GM13976 (cell line): ENCODE measurements at places on chromosomes 3 and 15.

DNA sequence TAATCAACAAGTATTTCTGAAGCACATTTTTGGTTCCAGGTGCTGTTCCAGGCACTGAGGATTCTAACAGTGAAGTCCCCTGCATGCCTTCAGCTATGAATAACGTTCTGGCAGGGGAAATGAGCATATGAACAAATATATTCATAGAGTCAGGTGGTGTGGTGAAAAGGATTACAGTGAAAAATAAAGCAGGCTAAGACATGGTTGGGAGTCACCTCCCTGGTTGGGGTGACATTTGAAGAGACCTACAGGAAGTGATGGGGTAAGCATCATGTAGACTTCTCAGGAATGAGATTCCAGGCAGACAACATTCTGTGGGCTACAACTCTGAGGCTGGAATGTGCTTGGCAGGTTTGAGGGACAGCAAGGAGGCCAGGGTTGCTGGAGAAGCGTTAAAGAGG lies 15.0 kb downstream of the FRMD4B start:
- DNase-seq = no peak

DNA sequence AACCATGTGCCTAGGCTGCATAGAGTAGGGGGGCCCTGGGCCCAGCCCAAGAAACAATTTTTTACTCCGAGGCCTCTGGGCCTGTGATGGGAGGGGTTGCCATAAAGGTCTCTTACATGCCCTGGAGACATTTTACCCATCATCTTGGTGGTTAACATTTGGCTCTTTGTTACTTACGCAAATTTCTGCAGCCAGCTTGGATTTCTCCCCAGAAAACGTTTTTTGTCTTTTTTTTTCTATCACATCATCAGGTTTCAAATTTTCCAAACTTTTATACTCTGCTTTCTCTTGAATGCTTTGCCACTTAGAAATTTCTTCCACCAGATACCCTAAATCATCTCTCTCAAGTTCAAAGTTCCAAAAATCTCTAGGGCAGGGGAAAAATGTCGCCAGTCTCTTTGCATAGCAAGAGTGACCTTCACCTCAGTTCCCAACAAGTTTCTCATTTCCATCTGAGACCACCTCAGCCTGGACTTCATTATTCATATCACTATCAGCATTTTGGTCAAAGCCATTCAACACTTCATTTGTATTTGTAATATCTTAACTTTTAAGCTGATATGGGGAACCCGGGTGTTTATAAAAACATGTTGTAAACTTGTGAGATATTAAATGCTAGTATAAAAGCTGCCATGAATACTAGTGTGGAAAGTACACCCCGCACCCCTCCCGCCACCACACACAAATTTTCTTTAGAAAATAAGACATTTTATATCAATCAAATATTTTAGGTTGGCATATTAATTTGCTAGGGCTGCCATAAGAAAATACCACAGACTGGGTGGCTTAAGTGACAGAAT lies 56.0 kb upstream of the PLSCR4 start:
- no peak for DNase-seq

DNA sequence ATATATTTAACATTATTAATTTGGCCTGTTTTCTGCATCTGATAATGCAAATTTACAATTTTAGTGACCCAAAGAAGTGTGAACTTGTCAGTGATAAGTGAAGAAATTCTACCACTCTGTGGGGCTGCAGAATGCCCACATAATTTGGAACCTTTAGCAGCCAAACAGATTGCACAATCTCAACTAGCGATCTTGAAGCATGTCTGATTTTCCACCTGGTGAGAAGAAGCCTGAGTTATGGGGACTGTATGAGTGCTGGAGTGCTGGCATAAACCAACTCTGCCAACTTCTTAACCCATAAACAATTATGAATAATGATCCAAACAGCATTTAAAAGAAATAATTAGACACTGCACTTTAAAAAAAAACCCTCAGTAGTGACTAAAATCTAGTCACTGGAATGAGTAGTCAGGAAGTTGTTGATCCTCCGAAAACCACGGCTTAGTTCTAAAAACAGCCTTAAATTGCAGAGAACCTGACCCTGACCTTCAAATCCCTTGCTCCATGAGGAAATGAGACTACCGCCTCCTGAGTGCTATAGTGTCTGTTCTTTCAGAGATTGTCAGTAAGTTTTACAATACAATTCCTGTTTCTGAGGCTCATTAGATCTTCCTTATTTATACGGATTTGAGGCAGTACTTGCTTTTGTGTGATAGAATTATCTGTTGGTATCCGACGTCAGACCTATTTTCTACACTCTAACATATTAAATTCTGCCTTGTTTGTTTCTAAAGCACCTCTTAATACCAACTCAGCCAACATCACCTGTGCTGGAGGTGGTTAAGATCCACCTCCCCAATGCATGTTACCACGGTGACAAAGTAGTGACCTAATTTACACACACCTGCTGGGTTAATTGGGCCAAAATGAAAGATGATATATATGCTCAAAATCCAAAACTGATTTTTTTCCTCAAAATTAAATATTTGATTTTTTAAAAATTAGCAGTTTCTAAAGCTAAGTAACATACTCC lies 267.7 kb downstream of the ZBTB20 start:
- DNase-seq = no peak

- DNase-seq = no peak
These were observed 755.1 kb downstream of the ZPLD1 start for GRCh38 chr3:103189941-103190340.

- peak; percentile 51 for DNase-seq
These were observed 317.2 kb upstream of the PROK2 start for GRCh38 chr3:72102112-72102616.

DNA sequence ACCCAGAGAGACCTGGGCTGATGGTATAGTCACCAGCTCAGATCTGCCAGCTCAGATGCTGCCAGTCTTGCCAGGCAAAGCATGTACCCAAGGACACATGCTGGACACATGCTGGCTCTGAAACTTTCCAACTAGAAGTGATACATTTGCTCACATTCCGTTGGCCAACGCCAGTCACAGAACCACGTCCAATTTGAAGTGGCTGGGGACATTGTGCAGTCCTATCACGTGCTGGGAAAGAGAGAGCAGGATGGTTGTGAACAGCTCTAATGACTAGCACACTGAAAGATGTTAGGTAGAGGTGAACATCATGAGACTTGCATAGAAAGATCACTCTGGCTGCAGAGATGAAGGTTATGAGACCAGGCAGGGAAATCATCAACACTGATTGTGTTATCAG lies 308.5 kb upstream of the ROPN1 start:
- no peak for DNase-seq

- DNase-seq = no peak
These were observed 174.2 kb downstream of the NEK10 start for GRCh38 chr3:27194861-27195483.

GRCh38 chr3:72234391-72234790 lies 449.4 kb upstream of the PROK2 start:
- DNase-seq = no peak

DNA sequence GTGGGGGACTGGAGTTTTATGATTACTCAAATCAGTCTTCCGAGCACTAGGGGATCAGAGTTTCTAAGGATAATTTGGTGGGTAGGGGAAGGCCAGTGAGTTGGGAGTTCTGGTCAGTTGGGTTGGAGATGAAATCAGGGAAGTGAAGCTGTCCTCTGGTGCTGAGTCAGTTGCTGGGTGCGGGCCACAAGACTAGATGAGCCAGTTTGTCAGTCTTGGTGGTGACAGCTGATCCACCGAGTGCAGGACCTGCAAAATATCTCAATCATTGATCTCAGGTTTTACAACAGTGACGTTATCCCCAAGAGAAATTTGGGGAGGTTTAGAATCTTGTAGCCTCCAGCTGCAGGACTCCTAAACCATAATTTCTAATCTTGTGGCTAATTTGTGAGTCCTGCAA lies 249.4 kb downstream of the FAM43A start:
- DNase-seq = no peak

DNA sequence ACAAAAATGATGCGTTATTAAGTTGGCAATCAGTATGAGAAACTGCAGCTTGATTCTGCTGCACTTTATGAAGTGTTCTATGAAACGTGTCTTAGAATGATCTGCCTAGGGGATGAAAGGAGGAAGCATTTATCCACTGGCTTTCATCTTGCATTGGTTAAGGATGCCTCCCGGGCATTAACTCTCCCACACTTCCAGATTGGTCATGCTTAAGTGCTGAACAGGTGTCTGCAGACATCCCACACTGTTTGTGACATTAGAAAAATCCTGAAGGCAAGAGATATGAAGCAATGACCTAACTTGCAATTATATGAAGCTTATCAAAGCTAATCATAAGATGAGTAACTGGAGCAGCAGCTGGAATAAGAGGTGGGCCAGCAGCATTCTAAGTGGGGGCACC lies 437.3 kb downstream of the NSUN3 start:
- no peak for DNase-seq

DNA sequence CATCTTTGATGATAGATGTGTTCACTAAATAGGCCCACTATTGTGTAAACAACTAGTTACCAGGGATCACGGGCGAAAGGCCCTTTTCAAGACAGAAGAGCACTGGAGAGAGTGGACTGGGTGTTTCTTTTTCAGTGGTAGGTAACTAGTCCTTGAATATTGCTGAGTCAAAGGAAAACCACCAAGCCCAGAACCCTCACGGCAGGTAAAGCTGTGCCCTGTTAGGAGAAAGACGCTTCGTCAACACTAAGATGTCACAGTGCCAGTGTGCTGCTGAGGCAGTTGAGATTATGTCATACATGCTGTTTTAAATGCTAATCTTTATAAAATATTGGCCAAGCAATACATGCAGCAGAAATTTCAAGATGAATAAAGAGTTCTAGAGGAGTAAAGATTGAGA lies 578.6 kb downstream of the PYDC2 start:
- no peak for DNase-seq

GRCh38 chr3:195204360-195205163 lies 66.4 kb downstream of the XXYLT1 start:
- no peak for DNase-seq

DNA sequence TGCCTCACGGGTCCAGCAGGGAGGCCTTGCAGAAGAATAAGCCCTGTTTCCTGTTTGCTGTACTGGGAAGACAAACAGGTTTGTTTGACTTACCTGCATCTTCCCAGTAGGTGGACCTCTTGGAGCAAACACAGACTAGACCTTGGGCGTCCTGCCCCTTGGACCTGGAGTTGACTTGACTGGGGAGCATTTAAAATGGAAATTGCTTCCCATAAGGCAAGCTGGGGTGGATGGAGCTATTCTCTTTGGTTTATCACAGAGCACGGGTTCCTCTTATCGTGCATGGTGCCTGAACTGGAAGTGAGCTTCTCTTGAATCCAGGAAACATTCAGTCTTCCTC lies 151.4 kb downstream of the RPLP1 start:
- DNase-seq = no peak

- DNase-seq = no peak
These were observed 81.2 kb downstream of the ANP32A start for GRCh38 chr15:68739390-68740080.

- DNase-seq = no peak
These were observed 296.0 kb downstream of the MEX3B start for GRCh38 chr15:81749716-81750375.

DNA sequence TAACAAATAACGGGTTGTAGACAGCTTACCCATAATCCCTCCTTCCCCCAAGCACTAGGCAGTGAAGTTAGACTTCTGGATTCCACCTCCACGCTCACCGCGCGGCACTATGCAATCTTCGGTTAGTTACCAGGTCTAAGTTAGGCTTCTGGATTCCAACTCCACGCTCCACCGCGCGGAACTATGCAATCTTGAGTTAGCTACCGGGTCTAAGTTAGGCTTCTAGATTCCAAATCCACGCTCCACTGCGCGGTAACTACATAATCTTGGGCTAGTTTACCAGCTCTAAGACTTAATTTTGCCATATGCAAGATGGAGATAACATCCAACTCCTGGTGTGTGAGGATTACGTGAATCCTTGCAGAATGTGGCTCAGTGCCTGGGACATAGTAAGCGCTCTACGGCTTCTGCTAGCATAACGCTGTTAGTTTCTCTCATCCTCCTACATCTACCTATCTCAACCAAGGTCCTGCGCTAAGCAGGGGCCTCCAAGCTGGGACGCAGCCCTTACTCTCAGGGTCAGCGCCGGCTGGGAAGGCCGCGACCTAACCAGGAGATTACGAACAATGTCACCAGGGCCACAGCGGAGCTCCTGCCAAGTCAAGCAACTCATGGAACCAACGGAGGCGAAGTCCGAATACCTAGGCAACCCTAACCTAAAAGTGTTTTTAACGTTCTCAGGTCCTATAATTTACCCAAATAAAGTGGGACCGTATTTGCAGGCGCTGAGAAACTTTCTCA lies 497 bp upstream of the RPLP1 start:
- no peak for DNase-seq

GRCh38 chr3:58584690-58585004 lies 7.5 kb upstream of the FAM107A start:
- no peak for DNase-seq

DNA sequence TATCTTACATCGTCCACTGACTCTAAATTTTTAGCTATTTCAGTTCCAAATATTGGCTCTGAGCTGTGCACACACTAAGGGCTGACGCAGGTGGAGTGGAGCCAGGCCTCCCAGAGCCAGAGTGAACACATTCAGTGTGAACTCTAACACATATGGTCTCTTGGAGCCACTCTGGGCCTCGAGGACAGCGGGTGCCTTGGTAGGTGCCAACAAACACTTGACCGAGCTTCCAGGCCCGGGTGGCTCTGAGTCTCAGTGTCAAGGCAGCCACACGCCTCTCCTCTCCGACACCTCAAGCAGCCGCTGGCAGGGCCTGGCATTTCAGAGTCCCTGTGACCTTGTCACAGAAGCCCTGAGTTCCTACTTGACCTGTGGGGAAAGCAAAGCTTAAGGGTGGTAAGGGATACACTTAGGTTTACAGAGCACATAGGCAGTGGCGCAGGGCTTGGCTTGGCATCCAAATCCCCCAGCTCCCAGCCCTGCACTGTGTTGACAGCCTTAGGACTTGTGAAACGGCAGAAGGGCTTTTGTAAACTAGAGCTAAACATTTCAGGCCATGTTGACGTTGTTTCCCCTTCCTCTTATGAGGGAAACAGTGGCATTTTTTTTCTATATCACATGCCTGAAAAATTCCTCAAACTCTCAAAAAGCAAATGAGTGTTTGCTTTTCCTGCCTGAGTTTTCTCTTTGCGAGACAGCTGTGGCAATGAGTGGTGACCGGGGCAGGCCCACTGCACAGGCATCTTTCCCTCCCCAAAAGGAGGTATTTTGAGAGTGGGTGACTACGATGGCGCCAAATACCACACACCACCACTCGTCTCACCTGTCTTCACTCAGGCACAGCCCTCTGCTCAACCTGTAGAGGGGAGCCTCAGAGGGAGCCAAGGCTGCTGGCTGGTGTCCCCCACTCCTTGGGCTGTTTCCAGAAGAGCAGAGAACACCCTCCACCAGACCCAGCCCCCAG lies 60.8 kb downstream of the DAPK2 start:
- no peak for DNase-seq

DNA sequence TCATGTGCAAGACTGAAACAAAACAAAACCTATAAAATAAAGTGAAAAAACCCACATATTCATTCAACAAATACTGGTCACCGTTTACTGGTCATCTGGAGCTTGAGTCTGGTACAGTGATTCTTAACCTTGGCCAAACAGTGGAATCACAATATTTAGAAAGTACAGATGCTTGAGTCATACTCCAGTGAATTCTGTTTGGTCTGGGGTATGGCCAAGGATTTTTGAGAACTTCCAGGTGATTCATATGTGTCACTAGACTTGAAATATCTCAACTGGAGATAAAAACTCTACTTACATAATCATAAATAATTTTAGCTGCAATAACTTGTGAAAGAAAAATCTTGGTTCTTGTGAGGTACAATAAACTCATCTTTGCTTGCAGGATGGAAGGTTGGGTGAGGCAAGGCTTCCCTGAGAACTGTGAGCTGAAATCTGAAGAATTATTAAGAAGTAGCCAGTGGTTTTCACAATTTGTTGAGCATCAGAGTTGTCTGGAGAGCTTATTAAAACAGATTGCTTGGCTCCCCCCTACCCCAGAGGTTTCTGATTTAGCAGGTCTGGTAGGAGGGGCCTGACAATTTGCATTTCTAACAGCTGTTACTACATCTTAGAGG lies 9.6 kb downstream of the NEK11 start:
- DNase-seq = no peak
